ENCODE measurements at places on chromosomes 7 and 10. TPM values are rescaled to one million over a fixed set of nuclear protein-coding genes. Genes with fewer than 3 reads are reported as not detected.

TRIM50 gene
- total RNA-seq: 0.05 TPM

GRCh38 chr7:44441079-44441478 lies 49.4 kb downstream of the NUDCD3 start:
- no peak for DNase-seq

GRCh38 chr7:141475679-141476078 lies 75.5 kb upstream of the AGK start:
- DNase-seq: peak; percentile 31

C10orf67 gene
- 0.35 TPM for total RNA-seq

DNA sequence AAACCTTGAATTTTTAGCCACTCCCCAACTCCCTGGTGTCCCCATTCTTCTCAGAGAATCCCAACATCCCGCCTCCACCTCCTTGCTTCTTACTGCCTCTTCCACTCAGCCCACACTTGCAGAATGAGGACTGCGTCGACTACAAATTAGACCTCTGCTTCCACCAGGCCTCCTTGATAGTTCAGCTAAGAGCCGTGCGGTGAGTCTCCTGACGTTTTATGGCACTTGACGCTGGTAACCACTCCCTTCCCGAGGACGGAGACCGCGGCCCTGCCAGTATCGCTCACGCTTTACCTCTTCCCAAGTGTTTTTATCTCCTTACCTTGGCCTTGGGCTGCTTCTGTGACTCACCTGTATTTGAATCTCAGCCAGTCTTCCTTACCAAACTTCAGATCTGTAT lies 31.1 kb downstream of the RBM17 start:
- no peak for DNase-seq

CYP2C8 gene
- 1.0 TPM for total RNA-seq

DNA sequence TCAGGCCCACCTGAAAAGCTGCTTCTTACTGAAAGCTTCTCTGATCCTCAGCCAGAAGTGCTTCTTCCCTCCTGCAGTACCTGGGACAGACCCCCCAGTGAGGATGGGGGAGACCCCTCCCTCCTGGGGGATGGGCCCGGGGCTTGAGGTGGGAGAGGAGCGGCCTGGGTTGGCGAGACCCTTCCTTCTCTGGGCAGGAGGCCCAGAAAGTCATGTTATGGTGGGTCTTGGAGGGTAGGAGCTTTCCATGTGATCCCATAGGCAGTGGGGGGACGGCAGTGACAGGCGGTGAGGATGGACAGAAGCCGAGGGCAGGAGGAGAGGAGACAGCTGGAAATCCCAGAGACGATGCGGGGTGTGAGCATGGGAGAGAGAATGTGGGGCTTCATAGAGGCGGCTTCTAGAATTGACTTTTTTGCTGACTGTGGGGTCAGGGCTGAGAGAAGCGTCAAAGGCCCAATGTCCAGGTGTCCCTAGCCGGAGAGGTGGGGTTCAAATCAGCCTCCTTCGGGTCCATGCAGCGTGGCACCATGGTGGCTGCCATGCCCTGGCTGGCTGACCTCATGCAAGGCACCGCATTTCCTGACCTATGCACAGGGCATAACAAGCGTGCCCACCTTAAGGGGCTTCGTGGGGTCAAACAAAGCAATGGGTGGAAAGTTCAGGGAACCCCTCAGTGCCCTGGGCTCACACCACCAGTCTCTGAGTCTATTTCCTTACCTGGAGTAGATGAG lies 154.0 kb downstream of the UBE2H start:
- no peak for DNase-seq

DNA sequence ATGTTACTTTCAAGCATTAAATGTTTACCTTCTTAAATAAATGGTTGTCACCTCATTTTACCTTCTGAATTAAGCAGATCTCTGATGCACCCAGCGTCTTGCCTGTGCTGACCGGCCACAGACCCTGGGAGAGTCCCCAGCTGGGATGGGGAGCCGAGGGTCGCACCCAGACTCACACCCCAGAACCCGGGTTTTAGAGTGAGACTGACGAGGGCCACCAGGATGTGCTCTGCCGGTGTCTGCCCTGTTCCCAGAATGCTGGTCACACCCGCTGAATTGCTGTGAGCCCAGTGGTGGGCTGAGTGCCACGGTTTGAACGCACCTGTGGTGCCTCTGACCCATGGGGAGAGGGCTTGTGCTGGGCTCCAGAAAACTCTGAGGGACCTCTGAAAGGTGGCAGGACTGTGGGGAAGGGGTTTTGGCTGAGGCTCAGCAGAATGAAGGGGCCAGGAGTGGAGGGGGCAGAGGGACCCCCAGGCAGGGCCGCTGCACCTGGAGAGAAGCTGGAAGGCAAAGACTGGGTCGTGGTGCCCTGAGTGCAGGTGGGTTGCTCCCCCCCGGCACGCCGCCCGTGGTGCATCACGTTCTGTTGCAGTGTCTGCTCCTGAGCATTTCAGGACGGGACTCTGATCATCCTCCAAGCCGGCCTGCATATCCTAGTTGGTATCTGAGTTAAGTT lies 39.2 kb downstream of the INPP5A start:
- DNase-seq: no peak

ADAM12 gene
- total RNA-seq: 19.4 TPM

- no peak for DNase-seq
These were observed 181.5 kb downstream of the TRIL start for GRCh38 chr7:28776463-28777157.

All from renal cortical epithelial cell (primary cell).